NCI-H446 (cell line): ENCODE measurements at places on chromosomes 6 and 20.

GRCh38 chr6:170296423-170296745 is 5.5 kb upstream of the DLL1 start:
- DNase-seq, result no peak

- no peak for DNase-seq
Observed at GRCh38 chr20:58340853-58341252, 31.3 kb downstream of the RAB22A start.

DNA sequence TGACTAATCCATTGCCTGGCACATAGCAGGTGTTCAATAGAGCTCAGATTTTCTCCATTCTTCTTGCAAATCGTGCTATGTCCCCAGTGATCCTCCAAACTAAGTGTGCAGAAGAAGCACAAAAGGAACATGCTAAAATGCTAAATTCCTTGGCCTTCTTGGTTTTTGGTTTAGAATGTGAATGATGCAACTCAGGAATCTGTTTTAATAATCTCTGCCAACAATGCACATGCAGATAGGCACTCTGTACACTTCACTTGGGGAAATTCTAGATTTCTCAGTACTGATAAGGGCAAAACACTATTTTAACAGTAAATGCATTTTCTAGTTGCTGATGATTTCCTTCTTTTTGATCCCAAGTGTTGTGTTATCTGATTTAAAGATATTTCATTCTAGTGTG is 35.2 kb downstream of the SLC22A1 start:
- no peak for DNase-seq

- DNase-seq, result no peak
Observed at GRCh38 chr6:121093928-121094327, 240.4 kb downstream of the TBC1D32 start.

- DNase-seq, result no peak
Observed at GRCh38 chr6:53284901-53285300, 63.8 kb downstream of the ELOVL5 start.

DNA sequence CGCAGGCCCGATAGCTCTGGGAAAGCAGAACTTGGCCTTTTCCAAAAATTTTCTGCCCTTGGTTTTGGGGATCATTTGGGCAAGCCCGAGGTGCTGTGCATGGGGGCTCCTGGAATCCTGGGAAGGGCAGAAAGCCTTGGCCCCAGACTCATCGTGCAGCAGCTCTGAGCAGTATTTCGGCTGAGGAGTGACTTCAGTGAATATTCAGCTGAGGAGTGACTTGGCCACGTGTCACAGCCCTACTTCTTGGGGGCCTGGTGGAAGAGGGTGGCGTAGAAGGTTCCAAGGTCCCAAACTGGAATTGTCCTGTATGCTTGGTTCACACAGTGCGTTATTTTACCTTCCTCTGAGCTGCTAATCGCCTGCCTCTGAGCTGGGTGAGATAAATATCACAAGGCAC is 1.1 kb upstream of the BMP2 start:
- no peak for DNase-seq

- no peak for DNase-seq
Observed at GRCh38 chr6:23890543-23891227, 235.3 kb upstream of the NRSN1 start.

GRCh38 chr20:23509247-23509913 is 18.5 kb downstream of the CST8 start:
- no peak for DNase-seq

DNA sequence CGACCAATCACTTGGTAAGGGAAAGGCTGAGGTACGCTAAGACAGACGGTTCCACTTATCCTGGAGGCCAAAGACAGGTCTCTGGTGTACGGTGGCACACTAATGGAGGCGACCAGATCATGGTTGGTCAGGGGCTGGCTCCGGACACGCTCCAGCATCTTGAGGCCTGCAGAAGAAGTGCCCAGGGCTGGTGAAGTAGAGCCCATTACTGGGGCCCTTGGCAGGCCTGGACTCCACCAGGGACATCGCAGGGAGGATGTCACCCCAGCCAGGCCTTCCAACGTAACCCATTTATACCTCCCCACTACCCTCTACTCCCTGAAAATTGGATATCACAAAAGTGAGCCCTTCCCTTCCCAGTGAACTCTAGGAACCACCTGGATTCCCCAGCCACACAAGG is 16.2 kb downstream of the KHDC1L start:
- DNase-seq, result no peak

GRCh38 chr6:66103354-66103753 is 396.3 kb upstream of the EYS start:
- DNase-seq, result no peak

- DNase-seq, result peak; percentile 89
Observed at GRCh38 chr20:21125849-21126580, at the start of gene KIZ. TSS of gene KIZ (plus strand) at chr20:21126082. CDS start at chr20:21126116, 34 bp downstream.

- no peak for DNase-seq
Observed at GRCh38 chr20:309306-309840, 12.0 kb downstream of the ZCCHC3 start.

- DNase-seq, result no peak
Observed at GRCh38 chr20:48550814-48551213, 277.0 kb downstream of the PREX1 start.

GRCh38 chr6:168341280-168341900 is 21.8 kb upstream of the DACT2 start:
- DNase-seq, result no peak

GRCh38 chr6:53795702-53796450 is 1.1 kb downstream of the LRRC1 start:
- DNase-seq, result no peak

GRCh38 chr6:56419191-56419590 is 171.8 kb upstream of the COL21A1 start:
- DNase-seq, result no peak

GRCh38 chr20:3651204-3651962 is 11.8 kb downstream of the GFRA4 start:
- DNase-seq, result no peak

- DNase-seq, result no peak
Observed at GRCh38 chr20:48414786-48415185, 413.0 kb downstream of the PREX1 start.

DNA sequence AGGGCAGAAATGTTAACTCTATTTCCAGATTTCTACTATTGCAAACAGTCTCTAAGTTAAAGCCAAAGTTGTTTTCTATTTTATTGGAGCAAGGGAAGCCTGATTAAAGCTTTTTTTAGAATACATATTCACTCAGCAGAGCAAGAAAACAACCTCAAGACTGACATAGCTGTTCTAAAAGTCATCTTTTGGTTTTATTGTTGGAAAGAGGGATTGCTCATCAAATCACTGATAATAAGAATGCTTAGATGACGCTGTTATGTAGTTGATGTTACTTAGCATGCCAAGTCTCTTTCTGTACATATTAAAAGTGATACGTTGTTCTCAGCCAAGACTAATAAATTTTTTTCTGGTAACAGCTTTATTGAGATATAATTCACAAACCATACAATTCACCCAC is 172.6 kb upstream of the LAMA2 start:
- no peak for DNase-seq

GRCh38 chr6:167946007-167946406 is 51.5 kb upstream of the KIF25 start:
- DNase-seq, result no peak

- DNase-seq, result peak; percentile 22
Observed at GRCh38 chr6:40343877-40344565, 243.1 kb downstream of the LRFN2 start.

DNA sequence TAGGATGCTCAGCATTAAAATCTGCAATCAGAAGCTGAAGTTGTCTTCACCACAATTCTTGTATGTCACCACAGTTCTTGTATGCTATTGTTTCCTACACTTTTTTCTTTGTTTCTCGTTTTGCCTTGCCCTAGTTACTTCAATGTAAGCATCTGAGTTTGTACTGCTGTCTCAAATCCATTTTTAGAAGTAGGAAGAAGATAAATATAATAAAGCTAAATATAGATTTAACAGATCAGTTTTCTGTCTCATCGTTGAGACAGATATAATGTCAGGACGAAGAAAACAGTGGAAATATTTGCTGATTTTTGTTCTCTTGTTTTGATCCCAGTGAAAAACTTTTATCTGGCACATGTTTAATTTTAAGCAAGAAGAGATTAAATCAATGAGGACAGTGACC is 318.0 kb downstream of the QKI start:
- DNase-seq, result no peak

DNA sequence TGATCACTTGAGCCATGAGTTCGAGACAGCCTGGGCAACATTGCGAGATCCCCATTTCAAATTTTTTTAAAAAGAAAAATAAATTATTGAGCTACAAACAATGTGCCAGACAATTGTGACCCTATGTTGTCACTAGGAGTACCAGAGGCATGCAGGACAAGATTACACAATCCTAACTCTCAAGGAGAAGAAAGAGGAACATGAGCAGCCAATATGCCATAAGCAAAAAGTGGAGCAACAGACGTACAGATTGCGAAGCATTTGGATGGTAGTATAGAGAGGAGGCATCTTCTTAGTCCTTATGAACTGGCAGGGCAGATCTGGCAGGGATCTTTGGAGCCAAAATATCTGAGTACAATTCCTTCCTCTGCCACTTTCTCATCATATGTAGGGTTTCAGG is 156.4 kb downstream of the OR2B2 start:
- DNase-seq, result no peak

- DNase-seq, result no peak
Observed at GRCh38 chr6:89562093-89562973, 76.2 kb downstream of the LYRM2 start.

- DNase-seq, result no peak
Observed at GRCh38 chr6:24273096-24273870, 84.6 kb downstream of the DCDC2 start.

GRCh38 chr20:50550531-50550930 is 40.3 kb downstream of the PTPN1 start:
- no peak for DNase-seq

DNA sequence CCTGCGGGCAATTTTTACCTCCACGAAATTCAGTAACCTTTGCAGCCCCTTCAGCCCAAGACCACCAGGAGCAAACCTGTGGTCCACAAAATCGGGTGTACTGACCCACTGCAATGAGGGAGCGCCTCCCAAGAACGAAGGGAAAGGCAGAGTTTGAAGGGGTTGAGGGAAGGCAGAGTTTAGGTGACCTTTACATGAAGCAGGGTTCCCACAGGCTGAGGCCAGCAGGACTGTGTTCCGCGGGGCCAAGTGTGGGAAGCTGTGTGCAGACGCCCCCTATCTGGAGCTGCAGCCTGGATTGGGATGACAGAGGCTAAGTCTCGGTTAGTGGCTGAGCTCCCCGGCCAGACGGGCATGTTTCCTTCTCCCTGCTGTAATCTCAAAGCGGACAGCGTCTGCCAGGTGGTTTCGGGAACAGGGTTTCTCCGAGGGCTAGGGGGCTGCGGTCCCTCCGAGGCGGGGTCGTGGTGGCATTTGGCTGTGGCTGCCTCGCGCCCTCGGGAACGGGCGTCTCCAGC is 826 bp upstream of the PYGB start:
- no peak for DNase-seq

GRCh38 chr6:127100510-127101140 is 17.8 kb upstream of the RSPO3 start:
- DNase-seq, result no peak

GRCh38 chr20:51767867-51768758 is at the start of gene ATP9A:
TSS of gene ATP9A (minus strand) at chr20:51768390. CDS start at chr20:51768369, 21 bp downstream.
- DNase-seq, result no peak

DNA sequence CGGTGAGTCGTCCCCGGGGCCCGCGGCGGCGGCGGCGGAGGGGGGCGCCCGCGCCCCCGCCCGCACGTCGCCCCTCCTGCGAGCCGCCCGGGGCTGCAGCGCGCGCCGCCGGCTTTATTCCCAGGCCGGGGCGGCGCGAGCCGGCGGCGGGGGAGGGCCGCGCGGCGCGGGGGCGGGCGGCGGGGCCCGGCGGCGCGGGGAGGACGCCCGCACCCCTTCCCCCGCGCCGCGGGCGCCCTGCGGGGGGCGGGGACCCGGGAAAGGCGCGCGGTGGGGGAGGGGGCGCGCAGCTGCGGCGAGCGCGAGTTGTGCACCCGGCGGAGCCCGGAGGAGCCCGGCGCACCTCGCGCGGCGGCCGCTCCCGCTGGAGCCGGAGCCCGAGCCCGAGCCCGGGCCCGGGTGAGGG is 646 bp downstream of the HMGA1 start:
- DNase-seq, result peak; percentile 23

GRCh38 chr20:63945031-63945658 is 11.1 kb downstream of the UCKL1 start:
- DNase-seq, result no peak

GRCh38 chr20:42790111-42790510 is 399.6 kb downstream of the PTPRT start:
- no peak for DNase-seq

DNA sequence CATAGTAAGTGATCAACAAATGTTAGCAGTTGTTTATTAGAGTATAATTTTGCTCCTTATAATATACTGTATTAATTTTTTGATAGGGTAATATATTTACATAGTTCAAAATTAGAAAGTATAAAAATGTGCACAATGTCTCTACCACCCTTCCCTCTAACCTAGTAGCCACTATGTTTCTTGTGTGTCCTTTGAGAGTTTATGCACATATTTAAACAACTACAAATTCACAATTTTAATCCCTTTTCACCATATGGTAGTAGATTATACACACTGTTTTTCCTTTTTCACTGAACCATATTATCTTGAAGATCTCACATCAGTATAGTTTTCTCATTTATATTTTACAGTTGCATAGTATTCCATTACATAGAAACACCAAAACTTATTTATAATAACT is 194.9 kb downstream of the ASCC3 start:
- no peak for DNase-seq

- no peak for DNase-seq
Observed at GRCh38 chr6:85472744-85473143, 22.9 kb downstream of the NT5E start.

GRCh38 chr6:15368186-15368585 is 122.3 kb downstream of the JARID2 start:
- DNase-seq, result no peak

DNA sequence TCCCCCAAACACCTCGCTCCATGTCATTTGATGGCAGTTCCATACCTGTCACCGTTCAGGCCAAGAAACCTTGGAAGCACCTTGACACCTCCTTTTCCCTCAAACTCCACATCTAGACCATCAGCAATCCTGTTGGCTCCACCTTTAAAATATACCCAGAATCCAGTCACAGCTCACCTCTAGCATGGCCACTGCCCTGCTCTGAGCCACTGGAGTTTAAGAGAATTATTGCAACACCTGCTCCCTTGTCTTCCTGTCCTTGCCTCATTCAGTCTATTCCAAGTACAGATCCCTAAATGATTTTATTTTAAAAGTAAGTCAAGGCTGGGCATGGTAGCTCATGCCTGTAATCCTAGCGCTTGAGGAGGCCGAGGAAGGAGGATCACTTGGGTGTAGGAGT is 11.6 kb upstream of the TRIB3 start:
- DNase-seq, result no peak

GRCh38 chr6:111356551-111356950 is 126.5 kb downstream of the REV3L start:
- no peak for DNase-seq

DNA sequence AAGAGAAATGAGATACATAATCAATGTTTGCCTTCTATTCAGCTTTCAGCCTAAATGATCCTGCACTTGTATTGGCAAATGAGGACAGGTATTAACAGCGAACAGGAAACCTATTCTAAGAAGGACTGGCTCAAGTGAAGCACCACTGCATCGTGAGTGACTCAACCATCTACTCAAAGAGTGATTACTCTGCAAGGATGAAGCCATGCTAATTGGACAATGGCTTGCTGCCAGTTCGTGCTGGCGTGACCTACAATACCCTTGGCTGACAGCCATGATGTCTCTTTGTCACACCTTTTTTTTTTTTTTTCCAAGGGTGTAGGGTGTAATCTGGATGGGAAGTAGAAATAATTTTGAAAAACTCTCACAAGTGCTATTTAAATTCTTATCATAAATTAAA is 104.9 kb downstream of the GJA10 start:
- DNase-seq, result peak; percentile 94

GRCh38 chr6:4466261-4466660 is 309.9 kb upstream of the CDYL start:
- no peak for DNase-seq
